Colonic mucosa (tissue), 4 donors: ENCODE measurements at places on chromosomes 13 and 19. TPM values are rescaled to one million over a fixed set of nuclear protein-coding genes. Genes with fewer than 3 reads are reported as not detected.

DNA sequence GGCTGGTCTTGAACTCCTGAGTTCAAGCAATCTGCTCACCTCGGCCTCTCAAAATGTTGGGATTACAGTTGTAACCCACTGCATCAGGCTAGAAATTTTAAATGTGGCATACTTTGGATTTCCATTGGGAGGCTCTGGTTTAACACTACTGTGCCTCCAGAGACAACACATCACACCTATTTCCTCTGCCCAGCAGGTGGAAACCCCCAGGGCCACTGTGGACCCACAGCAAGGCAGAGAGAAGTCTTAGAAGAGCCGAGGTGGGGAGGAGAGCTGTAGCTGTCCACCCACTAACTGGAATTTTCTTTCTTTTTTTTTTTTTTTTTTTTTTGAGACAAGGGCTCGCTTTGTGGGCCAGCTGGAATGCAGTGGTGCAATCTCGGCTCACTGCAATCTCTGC, 39.4 kb downstream of the IER2 start:
- peaks cover 4% of the 10 kb centered on the region for H3K4me1 ChIP-seq
- H3K27ac ChIP-seq, result no peak overlapping the region
- H3K27me3 ChIP-seq, result no peaks in the 10 kb centered on the region
- H3K36me3 ChIP-seq, result no peaks in the 10 kb centered on the region

GRCh38 chr13:102374726-102375125, 27.1 kb downstream of the FGF14 start:
- H3K4me3 ChIP-seq, result no peak overlapping the region
- no peaks in the 10 kb centered on the region for H3K4me1 ChIP-seq
- no peak for DNase-seq

- DNase-seq, result peak; percentile 19
- no peak overlapping the region for H3K4me3 ChIP-seq
- no peaks in the 10 kb centered on the region for H3K36me3 ChIP-seq
- H3K27ac ChIP-seq, result no peak overlapping the region
- no peaks in the 10 kb centered on the region for H3K27me3 ChIP-seq
These were observed 23.2 kb upstream of the CYP2A13 start for GRCh38 chr19:41064974-41065569.

DNA sequence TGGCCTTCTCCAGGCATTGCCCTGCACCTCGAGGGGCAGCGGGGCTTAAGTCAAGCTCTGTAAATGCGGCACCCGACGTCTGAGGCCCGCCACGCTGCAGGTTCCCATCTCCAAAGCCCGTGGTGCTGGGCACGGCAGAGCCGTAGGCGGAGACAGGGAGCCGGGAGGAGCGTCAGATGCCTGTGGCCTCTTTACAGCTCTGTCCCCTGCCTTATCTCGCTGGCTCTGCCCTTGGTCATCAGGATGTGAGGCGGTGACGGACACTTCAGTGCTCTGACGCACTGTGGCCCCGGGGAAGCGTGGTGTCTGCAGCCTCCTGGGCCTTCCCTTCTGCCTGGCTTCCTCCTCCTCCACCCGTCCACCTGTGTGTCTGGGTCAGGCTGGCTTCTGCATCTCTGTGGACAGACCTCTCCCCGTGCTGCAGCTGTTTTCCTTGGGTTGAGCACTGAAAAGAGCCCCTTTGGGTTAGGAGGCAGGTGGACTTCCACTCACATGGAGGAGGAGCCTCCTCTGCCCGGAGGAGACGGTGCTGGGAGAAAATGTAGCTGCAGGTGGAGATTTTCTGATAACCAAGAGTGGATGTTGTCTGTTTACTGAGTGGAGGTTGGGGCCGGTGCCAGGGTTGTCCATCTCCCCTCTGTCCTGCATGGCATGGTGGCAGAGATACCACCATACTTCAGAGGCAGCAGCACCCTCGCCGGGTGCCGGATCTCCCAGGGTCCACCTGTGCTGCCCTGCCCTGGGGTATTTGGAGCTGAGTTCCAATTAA, 14.6 kb downstream of the MCF2L start:
- no peaks in the 10 kb centered on the region for H3K27me3 ChIP-seq
- no peaks in the 10 kb centered on the region for H3K4me1 ChIP-seq
- no peaks in the 10 kb centered on the region for H3K36me3 ChIP-seq

DNA sequence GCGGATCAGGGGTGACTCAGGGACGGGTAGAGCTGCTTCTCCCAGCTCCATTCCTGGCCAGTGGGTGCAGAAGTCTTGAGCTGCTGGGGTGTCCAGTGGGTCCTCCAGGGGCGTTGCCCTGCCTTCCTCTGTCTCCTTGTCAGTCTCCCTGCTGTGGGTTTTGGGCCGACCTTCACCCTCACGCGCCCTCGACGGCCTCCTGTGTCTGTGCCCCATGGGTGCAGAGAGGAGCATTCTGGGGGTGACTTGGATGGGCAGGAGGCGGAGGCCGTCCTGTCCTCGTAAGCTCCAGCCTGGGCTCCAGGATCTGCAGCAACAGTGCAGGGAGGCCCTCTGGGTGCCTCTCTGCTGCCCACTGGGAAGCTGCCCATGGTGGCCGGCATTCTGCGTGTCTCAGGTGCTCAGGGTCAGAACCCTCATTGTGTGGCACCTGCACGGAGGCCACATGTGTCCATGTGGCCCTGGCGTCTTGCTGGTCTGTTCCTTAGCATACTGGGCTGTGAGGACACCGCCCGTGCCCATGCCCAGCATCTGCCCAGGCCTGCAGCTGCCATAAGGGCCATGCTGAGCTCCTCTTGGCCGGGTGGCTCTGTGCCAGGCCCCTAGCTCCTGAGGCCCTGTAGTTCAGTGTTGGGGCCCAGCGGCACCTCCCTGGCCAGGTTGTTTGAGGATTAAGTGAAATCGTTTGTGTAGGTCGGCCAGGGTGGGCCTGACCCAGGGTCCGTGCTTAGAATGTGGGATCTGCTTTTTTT, 17.3 kb downstream of the DOT1L start:
- no peak for DNase-seq
- no peaks in the 10 kb centered on the region for H3K4me1 ChIP-seq
- H3K27ac ChIP-seq, result no peak overlapping the region

GRCh38 chr19:18677156-18677555, 6.3 kb upstream of the CRTC1 start:
- H3K27ac ChIP-seq, result no peak overlapping the region
- no peaks in the 10 kb centered on the region for H3K4me1 ChIP-seq
- H3K27me3 ChIP-seq, result no peaks in the 10 kb centered on the region
- no peak overlapping the region for H3K4me3 ChIP-seq

GRCh38 chr13:112926993-112927392, 42.0 kb upstream of the MCF2L start:
- no peaks in the 10 kb centered on the region for H3K36me3 ChIP-seq
- no peak overlapping the region for H3K4me3 ChIP-seq
- DNase-seq, result no peak
- H3K4me1 ChIP-seq, result peaks cover 13% of the 10 kb centered on the region

DNA sequence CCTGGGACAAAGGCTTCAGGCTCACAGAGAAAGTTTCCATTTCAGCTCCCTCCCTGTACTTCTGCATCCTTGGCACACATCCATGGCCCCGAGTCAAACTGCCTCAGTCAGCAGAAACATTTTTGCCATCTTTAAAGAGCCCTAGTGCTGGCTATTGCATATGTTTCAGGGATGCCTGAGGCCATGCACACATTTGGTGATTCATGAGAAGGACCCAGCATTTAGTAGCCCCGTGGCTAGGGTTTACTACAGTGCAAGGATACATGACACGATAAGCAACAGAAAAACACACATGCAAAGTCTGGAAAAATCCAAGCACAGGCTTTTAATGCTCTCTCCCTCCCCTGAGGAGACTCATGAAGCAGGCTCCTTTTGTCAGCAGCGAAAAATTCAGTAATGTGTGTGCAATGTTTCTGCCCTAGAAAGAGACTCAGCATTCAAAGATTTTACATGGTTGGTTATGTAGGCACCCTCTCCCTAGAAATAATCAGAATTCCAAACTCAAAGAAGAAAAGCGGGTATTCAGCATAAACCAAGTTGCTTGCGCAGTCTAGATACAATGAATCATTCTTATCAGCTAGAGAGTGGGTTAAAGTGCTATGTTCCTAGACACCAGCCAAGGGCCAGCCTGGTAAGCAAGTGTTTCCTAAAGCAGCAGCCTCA, 17.6 kb downstream of the ACOD1 start:
- no peaks in the 10 kb centered on the region for H3K27me3 ChIP-seq
- H3K36me3 ChIP-seq, result no peaks in the 10 kb centered on the region
- no peak overlapping the region for H3K4me3 ChIP-seq

DNA sequence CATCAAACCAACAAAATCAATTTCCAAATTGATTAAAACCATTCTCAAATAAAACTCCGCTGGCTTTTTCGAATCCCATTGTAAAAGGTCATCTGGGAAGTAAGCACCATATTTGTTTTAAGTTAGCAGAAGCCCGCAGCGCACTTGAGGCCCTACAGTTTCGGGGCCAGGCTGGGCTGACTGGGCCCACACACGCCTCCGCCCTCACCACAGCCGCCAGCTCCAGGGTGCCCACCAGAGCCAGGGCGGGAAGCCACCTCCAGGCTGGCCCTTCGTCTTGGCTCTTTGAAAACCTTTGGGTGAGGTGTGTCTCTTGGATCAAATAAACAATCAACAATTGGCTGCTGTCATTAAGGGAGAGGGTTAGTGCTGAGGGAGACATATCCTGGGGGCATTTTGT, 133.3 kb downstream of the SOX1 start:
- no peak for DNase-seq
- H3K27me3 ChIP-seq, result peaks cover 11% of the 10 kb centered on the region
- H3K27ac ChIP-seq, result no peak overlapping the region
- H3K36me3 ChIP-seq, result no peaks in the 10 kb centered on the region
- H3K4me1 ChIP-seq, result no peaks in the 10 kb centered on the region
- no peak overlapping the region for H3K4me3 ChIP-seq

GRCh38 chr19:42279155-42279901, 10.3 kb downstream of the CIC start:
- peaks cover 28% of the 10 kb centered on the region for H3K4me1 ChIP-seq
- peak overlapping the region; percentile 92 for H3K27ac ChIP-seq
- H3K36me3 ChIP-seq, result no peaks in the 10 kb centered on the region
- no peaks in the 10 kb centered on the region for H3K27me3 ChIP-seq
- no peak for DNase-seq
- H3K4me3 ChIP-seq, result peak overlapping the region; percentile 73

GRCh38 chr19:51564791-51565190, 6.3 kb upstream of the ZNF175 start:
- H3K27ac ChIP-seq, result no peak overlapping the region
- no peaks in the 10 kb centered on the region for H3K27me3 ChIP-seq
- no peaks in the 10 kb centered on the region for H3K36me3 ChIP-seq

GRCh38 chr19:14346279-14346678, 35.0 kb upstream of the ADGRE5 start:
- no peak overlapping the region for H3K27ac ChIP-seq
- H3K4me3 ChIP-seq, result no peak overlapping the region
- no peak for DNase-seq
- no peaks in the 10 kb centered on the region for H3K27me3 ChIP-seq
- H3K4me1 ChIP-seq, result no peaks in the 10 kb centered on the region

- no peaks in the 10 kb centered on the region for H3K4me1 ChIP-seq
- no peak for DNase-seq
These were observed 21.7 kb downstream of the ZNF536 start for GRCh38 chr19:30393729-30394480.

DNA sequence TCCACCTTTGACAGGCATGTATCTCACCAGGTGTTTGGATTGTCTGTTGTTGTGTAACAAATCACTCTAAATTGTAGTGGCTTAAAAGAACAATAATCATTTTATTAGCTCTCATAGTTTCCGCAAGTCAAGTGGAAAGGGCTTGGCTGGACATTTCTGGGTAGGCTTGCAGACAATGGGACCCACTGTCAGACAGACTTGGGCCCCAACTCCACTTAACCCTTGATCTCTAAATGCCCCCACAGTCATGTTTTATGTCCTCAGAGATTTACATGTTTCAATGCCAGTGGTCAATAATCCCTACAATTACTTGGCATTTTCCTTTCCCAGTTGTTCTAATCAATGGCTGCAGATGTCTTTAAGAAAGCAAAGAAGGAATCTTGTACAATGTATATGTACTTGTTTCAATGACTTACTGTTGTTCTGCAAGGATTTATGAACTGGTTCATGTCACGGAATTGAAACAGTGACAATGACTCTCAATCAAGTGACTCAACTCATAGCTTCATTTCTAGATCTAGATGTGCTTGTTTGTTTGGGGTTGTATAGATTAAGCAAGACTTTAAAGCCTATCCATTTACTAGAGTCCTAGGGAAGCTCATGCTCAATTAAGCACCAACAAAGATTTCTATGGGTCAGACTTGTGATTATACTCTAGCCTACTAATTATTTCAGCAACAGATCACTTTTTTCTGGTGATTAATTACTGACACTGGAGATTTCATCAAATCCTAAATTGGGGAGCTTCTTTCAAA, 510.1 kb upstream of the NBEA start:
- no peaks in the 10 kb centered on the region for H3K36me3 ChIP-seq
- no peak overlapping the region for H3K4me3 ChIP-seq
- no peaks in the 10 kb centered on the region for H3K27me3 ChIP-seq
- H3K4me1 ChIP-seq, result no peaks in the 10 kb centered on the region

- H3K36me3 ChIP-seq, result no peaks in the 10 kb centered on the region
- no peak overlapping the region for H3K4me3 ChIP-seq
- no peaks in the 10 kb centered on the region for H3K4me1 ChIP-seq
- no peak overlapping the region for H3K27ac ChIP-seq
These were observed 53.0 kb upstream of the TPM4 start for GRCh38 chr19:16023146-16023915.

DNA sequence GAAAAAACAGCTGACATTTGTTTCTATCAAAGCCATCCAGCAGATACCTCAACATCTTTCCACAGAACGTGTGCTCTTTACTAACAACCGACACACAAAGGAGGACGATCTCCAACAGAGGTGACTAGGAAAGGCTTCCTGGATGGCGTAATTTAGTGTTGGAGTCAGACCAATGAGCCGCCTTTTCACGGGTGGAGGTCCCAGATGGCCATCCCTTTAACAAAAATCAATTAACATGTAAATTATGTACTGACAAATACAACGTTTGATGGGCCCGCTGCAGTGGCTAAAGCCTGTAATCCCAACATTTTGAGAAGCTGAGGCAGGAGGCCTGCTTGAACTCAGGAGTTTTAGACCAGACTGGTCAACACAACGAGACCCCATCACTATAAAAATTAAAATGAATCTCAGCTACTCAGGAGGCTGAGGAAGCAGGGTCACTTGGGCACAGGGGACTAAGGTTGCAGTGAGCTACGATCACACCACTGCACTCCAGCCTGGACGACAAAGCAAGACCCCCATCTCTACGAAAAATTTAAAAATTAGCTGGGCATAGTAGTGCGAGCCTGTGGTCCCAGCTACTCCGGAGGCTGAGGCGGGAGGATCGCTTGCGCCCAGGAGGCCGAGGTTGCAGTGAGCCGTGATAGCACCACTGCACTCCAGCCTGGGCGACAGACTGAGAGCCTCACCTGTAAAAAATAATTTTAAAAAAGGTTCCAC, 1.2 kb upstream of the DPY19L3 start:
- H3K27ac ChIP-seq, result peak overlapping the region; percentile 99
- DNase-seq, result no peak
- no peaks in the 10 kb centered on the region for H3K4me1 ChIP-seq
- peak overlapping the region; percentile 88 for H3K4me3 ChIP-seq
- H3K36me3 ChIP-seq, result no peaks in the 10 kb centered on the region

Gene PEAK3
- total RNA-seq, result 0.29 TPM

Gene KLK4
- total RNA-seq, result 2.0 TPM

Gene PCDH17
- 2.1 TPM for total RNA-seq

Gene KCNJ14
- total RNA-seq, result 0.35 TPM

Gene KIR2DL4
- total RNA-seq, result not detected

Gene ADGRE1
- total RNA-seq, result 0.15 TPM

Gene PROZ
- not detected for total RNA-seq

Gene CIRBP
- 163 TPM for total RNA-seq

Gene PRTN3
- not detected for total RNA-seq

Gene CYP4F11
- 8.1 TPM for total RNA-seq
